Putamen (tissue), 1 donor: ENCODE measurements at places on chromosomes 13 and 19.

GRCh38 chr19:23470873-23471545 is 75.7 kb upstream of the ZNF91 start:
- no peak for DNase-seq

DNA sequence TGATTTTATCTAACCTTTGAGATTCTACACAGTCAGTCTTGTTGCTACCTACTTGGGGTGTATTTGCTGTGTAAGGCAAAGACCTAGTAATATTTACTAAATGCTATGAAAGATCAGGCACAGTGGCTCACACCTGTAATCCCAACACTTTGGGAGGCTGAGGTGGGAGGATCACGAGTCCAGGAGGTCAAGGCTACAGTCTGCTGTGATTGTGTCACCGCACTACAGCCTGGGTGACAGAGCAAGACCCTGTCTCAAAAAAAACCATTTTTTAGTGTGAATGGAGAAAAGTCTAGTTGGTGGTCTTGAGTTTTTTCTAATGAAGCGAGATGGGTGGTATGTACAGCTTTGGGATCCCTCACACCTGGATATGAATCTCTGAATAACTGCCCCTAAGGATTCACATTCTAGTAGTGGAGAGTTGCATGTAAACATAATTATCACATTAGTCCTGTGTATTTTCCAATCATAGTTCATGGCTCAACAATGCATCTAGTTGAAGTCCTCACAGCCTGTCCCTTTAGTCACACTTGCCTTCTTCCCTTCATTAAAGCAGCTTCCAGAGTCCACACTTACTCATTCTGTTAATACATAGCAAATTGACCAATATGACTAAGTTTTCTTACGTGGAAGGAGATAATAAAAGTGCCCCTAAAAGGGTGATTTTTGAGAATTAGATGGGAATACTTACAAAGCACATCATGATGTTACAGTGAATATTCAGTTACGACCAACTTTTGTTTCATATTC is 7.5 kb downstream of the RPL21 start:
- DNase-seq, result no peak

DNA sequence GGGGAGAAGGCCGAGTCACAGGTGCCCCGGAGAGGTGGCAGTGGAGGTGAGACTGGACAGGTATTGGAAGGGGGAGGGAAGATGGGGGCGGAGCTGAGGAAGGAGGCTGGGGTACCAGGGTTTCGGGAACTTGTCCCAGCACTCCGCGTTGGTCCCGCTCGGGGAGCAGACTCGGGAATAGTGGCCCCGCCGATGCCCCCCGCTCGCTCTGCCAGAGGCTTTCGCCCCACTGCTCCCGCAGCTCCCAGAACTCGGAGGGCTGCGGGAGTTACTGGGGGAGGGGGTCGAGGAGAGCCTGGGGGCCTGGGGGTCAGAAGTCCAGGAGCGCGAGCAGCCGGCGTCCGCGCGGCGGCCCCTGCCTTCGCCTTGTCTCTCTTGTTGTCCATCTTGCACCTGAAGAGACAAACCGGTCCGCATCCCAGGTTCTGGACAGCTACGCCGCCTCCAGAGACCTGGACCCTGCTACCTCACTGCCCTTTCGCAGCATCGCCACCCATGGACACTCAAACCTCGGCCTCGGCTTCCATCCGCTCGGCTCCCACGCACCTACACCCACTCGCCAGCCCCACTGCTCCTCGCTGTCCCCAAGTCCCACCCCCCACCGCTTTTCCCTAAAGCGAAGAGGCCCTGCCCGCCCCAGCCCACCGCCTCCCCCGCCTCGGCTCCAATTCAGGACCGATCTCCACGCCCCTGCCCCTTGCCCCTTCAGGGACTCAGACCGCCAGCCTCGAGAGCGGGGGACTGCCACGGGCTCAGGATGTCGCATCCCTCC is 700 bp downstream of the PRR36 start:
- DNase-seq, result no peak

- DNase-seq, result peak; percentile 97
These were observed 36.5 kb upstream of the ZNF527 start for GRCh38 chr19:37334179-37335071.

GRCh38 chr19:30733826-30734550 is 361.8 kb downstream of the ZNF536 start:
- no peak for DNase-seq

GRCh38 chr13:73722120-73722519 is 412.1 kb downstream of the KLF12 start:
- DNase-seq, result peak; percentile 31

DNA sequence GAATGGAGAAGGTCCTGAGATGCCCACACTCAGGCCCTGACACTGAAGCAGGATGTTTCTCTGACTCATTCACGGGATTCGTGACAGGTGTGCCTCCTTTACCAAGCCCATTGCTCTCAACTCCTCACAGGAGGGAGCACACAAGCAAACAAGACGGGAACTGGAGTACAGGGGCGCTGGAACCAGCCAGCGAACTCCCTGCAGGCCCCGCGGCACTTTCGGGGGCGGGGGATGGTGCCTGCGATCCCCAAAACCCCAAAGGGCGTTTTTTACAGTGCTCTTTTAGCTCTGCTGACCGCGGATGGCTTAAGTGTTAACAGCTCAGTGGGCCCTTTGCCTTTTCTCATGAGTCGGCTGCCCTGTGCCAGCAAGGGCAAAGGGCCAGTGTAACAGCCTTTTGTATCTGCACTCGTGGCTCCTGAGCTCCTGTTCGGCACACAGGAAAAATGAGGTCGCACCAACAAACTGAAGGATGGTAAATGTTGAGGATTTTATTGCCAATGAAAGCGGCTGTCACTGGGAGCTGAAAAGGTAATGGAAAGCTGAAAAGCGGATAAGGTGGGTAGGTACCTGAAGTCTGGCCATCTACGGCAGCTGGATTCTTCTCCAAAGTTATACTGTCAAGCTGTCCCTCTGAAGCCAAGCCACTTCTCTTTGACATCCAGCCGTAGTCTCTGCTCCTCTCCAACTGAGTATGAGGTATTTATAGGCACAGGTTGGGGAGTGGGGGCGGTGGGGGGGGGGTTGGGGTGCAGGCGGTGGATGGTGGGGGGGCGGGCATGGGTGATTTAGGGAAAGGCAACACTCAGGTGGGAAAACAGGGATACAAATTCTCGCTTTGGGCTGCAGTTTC is 65.0 kb upstream of the TRPC4 start:
- DNase-seq, result no peak

DNA sequence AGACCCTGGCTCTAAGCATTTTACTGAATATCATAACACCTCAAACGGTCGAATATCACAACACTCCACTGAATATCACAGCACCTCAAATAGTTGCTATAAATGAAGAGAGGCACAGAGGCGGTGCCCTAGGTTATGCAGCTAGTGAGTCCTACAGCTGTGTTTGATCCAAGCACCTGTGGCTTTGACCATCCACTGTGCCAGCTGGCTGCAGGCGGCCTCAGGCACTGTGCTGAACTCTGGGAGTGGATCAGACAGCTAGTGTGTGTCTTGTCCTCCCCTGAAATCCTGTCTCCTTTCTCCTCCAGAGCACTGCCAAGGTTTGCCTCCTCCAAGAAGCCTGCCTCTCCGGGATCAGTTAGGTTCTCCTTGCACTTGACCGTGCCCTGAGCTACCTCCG is 7.3 kb downstream of the NOSIP start:
- DNase-seq, result no peak

GRCh38 chr13:25973576-25973975 is 78.2 kb downstream of the SHISA2 start:
- DNase-seq, result no peak

- no peak for DNase-seq
These were observed 22.7 kb downstream of the AKT2 start for GRCh38 chr19:40262422-40262821.

GRCh38 chr13:112601371-112601770 is 13.4 kb upstream of the TUBGCP3 start:
- no peak for DNase-seq

DNA sequence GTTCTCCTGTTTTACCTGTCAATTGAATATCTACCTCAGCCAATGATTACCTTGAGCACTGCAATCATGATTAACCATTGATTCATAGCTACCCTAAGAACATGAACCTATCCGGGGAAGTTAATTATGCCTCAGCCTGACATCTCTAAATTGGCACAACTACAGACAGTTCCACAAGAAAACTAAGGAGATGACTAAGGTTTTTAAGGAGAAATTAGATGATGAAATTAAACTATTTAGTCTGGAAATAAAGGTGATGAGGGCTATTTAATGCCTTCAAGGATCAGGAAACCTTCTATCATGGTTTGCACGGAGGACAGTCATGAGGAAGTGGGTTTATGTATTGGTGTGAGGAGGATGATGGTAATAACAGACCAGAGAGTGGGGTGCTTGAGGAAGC is 203.4 kb downstream of the COL4A1 start:
- DNase-seq, result no peak

GRCh38 chr19:13150931-13151604 is 857 bp downstream of the IER2 start:
- DNase-seq, result no peak

GRCh38 chr13:25881136-25881926 is 170.5 kb downstream of the SHISA2 start:
- DNase-seq, result no peak

GRCh38 chr13:20566468-20566897 is 474 bp upstream of the IFT88 start:
- no peak for DNase-seq

GRCh38 chr13:59274958-59275727 is 888.6 kb downstream of the DIAPH3 start:
- no peak for DNase-seq

DNA sequence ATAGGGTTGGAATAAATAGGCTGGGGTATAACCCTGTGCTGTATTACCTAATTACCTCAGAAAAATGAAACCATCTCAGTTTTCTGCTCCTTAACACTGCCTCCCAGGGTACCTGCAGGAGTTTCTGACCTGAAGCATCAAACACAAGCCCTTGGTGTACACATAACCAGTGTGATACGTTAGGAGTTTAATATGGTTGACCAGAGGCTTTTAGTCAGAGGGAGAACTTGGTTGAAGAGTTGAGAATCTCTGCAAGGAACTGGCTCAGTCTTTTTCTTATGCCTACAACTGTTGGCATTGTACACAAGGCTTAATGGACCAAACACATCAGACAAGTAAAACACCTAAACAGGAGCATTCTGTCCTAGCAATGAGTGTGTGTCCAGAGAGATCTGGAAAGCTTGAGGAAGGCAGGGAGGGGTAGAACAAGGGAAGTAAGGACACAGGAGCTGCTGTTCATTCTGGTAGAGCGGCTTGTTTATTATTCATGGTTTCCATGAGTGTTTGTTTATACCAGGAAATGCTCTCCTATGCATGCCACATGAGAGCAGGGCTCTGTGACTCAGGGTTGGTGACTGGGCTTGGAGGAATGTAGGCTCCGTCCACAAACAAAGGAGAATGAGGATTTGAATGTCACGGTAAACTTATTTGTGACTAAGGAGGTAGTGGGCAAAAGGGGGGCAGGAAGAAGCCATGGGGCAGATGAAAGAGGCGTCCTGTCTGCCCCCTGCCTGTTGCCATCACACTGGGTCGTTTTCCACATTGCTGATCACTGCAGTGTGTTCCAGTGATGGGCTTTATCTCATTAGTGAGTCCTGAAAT is 11.9 kb upstream of the SPATA13 start:
- DNase-seq, result no peak

- no peak for DNase-seq
These were observed 1.9 kb downstream of the KCTD12 start for GRCh38 chr13:76884186-76884906.

DNA sequence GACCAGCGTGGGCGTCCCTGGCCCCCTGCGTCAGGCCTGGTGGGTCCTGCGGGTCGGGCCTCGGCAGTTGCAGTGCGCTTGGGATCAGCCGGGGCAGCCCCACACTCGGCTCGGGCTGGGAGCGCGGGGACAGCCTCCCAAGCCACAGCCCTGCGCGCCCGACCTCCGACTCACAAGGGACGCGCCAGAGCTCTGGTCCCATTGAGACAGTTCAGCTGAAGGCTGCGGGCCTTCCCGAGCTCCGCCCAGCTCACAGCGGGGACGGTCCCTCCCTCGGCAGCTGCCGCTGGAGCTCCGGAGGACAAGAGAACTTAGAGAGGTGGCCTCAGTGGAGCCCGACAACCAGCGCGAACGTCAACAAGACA is 45.7 kb upstream of the ZNF730 start:
- no peak for DNase-seq

DNA sequence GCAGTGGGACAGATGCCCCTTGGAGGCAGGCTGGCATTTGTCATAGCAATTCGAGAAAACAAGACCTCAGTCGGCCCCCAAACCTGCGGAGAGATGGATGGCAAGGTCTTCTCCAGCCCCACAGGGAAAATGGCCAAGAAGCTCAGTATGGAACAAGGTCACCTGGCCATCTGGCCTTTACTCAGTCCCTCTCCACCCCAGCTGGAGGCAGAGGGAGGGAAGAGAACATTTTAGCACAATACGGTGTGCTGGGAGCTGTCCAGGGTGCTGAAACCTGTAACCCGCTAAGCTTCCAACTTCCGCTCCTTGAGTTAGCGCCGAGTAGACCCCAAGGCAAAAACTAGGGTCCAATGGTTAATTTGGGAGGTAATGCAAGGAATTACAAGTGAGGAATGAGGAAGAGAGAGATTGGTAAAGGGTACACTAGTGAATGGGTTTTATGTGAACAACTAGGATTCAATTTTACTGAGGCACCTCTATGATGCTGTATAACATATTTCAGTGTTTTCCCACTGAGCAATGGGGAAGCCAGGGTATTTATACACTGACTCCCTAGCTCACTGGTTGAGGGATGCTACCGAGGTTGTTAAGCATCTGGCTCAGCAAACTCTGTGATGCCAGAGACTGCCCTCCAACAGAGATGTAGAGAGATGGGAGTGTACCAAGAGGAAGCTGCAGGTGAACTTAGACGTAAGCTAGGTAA is 64.3 kb downstream of the CACNA1A start:
- no peak for DNase-seq

DNA sequence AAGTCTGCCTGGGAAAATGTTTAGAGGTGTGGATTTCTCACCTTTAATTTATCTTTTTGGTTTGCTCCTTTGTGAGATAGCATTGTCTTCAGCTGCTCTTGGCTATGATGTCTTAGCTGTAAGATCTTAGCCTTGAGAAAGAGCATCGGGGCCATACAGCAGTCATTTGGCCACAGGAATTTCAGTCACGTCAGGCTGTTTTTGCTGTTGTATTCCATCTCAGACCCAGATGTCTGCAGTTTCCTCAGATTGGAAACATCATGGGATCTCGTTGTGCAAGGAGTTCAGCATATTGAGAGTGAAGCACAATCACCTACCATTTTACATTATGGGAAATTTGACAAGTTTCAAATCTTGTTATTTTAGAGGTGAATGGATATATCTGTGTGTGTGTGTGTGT is 89.3 kb upstream of the C1QTNF9B start:
- no peak for DNase-seq

- no peak for DNase-seq
These were observed at the start of gene ZFR2 for GRCh38 chr19:3868770-3869456. Gene ZFR2, minus strand, starts transcription at chr19:3869038. Its CDS starts 21 bp downstream, at chr19:3869017.

GRCh38 chr13:44498969-44499368 is 77.2 kb downstream of the TSC22D1 start:
- no peak for DNase-seq

- DNase-seq, result no peak
These were observed 147.1 kb downstream of the NUFIP1 start for GRCh38 chr13:44842158-44842557.
